ENCODE measurements at places on chromosomes 6 and 20.

DNA sequence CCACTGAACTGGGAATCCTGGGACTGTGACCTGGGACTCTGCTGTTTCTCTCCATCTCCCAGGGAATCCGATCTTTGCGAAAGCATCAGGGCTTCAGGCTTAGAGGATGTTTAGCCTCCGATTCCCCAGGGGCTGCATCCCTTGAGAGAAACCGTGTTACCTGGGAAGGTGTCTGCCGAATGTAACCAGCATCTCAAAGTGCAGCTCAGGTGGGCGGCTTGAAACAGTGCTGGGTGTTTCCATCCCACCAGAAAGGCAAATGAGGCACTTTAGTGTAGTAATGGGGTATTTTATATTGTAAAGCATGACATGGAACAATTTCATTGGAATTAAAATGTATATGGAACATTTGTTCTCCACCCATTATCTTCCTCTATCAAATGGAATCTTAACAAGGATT is 15.2 kb downstream of the CDH4 start:
- no peak for DNase-seq

DNA sequence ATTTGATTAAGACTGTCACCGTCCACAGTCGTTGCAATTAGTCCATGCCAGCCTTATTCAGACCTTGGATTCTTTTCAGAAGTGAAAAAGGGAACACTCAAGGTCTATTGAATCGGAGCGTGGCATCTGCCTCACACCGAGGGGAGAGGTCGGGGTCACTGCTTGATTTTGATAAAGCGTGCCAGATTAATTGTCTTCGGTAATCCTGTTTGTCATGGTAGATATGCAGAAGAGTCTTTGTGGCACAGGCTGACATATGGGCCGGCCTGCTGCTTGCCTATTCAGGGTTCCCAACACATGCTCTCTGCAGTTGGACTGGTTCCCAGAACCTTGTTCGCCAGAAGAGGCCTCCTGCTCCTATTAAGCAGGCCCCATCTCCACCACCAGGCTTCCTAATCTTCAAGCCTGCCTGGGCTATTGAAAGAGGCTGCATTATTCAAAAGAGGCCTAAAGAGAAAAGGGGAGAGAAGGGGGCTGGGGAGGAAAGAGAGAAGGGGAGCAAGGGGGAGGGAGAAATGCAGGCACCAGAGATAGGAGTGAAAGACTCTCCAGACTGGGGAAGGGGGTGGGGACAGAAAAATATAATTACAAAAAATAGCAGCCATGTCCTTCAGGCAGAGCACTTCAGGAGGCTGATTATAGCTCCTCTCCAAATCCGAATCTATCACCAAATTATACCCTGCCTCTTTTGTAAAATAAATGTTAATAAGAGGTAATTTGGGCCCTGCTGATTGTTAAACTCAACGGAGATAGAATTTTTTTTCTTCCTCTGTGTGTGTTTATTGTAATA is 611.3 kb downstream of the HDGFL1 start:
- DNase-seq, result peak; percentile 5

GRCh38 chr6:47587493-47587892 is 109.9 kb downstream of the CD2AP start:
- no peak for DNase-seq

- no peak for DNase-seq
Measured at GRCh38 chr20:60667641-60668040, 584.4 kb upstream of the CDH4 start.

DNA sequence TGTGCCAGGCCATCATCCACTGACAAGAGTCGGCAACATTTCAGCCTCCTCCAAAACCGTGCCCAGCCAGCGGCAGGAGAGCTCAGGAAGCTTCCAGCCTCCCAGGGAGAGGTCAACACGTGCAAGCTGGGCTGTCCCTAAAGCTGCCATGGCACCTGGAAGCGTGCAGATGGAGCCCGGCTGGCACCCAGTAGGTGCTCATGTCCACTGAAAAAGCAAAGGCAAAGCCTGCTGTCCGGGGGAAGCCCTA is 14.4 kb upstream of the TLDC2 start:
- no peak for DNase-seq

DNA sequence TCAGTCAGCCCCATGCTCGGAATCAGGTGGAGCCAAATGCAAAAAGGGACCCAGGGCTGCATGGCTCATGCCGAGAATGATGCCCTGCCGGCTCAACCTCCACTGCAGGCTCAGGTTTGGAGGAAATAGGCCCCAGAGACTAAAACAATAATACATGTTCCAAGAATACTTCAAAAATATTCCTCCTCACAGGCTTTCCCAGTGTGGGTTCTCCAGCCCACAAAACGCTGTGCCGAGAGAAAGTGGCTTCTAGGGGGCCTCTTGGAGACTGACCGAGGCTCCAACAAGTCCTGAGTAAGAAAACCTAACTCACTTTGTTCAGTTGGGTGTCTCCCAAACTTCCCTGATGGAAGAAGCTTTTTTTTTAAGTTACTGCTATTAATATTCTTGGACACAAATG is 73.9 kb downstream of the BANF2 start:
- no peak for DNase-seq

DNA sequence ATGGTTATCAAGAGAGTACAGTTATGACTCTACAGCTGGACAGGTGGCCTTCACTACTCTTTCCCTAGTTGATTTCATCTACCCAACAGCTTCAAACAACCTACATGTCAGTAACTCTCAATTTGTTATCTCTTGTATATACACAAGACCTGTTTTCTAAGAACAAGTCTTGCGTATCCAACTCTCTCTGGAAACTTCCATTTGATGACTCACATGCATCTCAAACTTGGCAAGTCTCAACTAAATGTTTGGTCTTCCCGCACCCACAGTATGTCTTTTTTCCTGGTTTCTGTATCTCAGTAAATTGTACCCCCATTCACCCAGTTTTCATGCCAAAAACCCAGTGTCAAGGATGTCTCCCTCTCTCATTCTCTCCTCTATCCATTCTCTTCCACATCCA is 97.7 kb downstream of the BTBD9 start:
- DNase-seq, result no peak

DNA sequence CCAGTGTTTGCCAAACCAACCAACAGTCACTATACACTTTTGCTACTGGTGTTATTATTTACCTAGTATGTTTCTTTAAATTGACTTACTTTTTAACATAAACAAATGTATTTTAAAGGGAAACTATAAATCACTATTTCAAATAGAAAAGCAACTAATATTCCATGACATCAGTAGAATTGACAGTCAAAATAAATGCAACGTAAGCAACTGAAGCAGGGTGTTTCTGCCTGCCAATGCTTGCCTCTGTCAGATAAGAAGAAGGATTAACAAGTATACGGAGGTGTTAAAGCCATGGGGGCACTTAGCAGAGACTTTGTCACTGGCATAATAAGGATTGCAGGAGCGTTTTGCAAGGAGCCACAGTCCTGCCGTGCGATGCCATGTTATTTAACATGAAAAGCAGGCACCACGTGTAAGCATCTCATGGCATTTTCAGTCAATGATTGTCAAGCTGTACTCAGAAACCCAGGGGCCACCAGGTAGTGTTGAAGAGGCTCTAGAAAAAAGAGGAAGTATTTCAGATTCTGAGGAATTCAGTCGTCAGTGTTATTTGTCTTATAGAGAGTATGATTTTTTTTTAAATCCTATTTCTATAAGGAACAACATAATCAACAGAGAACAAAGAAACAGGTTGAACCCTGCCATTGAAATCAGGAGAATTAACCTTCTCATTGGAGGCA is 131.7 kb downstream of the BFSP1 start:
- no peak for DNase-seq

DNA sequence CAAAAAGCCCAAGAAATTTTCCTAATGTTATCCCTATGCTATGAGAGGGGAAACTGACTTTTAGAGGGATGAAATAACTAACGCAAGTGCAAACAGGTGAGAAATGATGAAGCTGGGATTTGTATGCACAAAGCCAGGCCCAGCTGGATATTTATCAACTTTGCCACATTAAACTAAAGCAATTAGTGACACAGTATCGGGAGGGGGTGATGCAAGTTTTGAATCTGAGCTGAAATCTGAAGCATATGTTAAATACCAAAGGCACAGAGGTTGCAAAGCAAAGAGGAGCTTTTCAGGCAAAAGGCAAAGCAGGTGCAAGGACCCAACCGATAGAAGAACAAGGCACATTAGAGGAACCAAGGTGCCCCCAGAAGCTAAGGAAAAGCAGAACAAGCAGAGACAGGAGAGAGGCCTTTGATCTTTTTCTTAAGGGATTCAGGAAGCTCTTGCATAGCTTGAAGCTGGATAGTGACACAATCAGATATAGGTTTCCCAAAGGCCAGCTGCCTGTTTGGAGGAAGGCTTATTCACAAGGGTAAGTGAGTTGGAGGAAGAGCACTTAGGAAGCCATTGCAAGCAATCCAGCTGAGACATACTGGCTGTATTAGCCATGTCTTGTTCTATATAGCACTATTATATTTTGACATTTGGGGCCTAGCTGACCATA is 207.5 kb downstream of the HIVEP2 start:
- no peak for DNase-seq

DNA sequence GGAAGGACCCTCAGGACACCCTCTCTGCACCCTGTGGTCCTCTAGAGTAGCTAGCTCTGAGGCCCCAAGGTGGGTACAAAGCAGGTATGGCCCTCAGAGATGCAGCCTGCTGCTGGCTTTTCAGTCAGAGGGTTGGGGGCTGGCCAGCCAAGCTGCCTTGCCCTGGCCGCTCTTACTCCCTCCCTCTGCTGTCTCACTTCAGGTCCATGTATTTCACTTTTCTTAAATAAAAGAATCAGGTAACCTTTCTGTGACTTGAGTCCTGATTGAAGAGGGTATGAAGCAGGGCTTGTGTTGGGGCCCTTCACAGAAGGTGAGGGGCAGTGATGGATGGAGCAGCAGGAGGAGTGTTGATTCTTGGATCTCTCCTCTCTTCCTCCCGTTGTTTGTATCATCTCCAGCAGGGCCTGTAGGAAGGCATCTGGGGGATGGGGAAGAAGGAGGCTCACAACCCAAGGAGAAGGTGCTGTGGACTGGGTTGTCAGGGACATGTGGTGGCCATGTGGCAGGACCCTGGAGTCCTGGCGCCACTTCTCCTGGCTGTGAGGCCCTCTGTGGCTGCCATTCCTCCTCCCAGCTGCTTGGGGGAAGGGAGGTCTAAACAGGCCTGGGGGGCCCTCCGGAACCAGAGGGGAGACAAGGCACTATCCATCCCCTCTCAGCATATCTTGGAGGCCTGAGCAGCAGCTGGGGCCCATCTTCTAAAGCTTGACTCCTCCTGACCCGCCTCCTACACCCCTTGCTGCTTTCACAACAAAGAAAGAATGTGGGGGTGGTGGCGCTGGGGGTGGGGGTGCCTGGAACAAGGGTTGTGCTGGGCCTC is 1.1 kb upstream of the PTK7 start:
- DNase-seq, result no peak

GRCh38 chr6:22363166-22363713 is 66.4 kb upstream of the PRL start:
- DNase-seq, result no peak

DNA sequence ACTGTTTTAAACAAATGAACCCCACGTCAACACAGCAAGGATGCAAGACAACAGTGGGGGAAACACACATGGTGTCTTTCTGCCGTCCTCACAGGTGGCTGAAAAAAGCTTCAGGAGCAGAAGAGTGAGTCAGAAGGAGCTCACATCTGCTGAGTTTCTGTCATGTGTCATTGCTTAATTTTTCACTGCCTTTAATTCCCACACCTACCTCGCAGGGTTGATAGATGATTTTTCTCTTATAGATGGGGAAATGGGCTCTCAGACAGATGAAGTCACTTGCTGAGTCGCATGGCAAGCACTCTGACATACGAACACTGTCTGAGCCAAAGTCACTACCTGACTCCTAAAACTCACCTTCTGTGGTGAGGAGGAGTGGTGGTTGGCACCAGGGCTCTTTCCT is 28.3 kb upstream of the CARMIL1 start:
- peak; percentile 8 for DNase-seq

GRCh38 chr20:25496968-25497401 is 88.3 kb downstream of the NINL start:
- no peak for DNase-seq

DNA sequence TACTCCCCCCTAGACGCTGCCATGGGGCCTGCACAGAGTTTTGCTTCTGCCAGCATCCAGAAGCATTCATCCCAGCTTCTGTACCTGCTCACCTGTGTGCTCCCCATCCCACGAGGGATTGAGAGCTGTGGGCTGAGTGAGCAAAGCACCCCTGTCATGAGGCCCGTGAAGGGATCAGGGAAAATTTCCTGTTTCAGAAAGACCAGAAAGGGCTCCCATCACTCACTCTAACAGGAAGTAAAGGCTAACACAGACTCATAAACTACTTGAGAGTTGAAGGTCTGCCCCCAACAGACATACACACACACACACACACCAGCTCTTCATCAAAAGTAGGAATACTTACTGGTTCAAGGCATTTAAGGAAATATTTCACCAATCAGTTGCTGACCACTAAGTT is 256.5 kb upstream of the NT5E start:
- no peak for DNase-seq

GRCh38 chr6:41639809-41640371 is 1.6 kb downstream of the MDFI start:
- DNase-seq, result no peak

GRCh38 chr20:60339738-60340137 is 381.5 kb downstream of the CDH26 start:
- no peak for DNase-seq

DNA sequence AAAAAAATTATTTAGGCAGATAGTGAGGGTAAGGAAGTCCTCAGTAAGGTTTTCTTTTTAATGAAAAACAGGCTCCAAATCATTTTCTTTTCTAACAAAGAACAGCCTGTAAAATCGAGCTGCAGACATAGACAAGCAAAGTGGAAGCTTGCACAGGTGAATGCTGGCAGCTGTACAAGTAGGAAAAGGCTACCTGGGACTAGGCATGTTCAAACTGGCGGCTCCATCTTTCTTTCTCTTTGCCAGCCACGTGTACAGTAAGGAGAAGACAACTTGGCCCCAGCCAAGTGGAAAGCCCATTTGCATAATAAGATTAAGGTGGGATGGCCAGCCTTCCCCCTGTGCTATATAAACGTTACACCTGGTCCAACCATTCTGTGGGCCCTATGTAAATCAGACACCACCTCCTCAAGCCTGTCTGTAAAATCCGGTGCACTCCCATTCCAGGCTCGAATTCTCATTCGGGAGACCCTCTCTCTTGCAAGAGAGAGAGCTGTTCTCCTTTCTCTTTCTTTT is 27.0 kb upstream of the SLC2A12 start:
- DNase-seq, result no peak

DNA sequence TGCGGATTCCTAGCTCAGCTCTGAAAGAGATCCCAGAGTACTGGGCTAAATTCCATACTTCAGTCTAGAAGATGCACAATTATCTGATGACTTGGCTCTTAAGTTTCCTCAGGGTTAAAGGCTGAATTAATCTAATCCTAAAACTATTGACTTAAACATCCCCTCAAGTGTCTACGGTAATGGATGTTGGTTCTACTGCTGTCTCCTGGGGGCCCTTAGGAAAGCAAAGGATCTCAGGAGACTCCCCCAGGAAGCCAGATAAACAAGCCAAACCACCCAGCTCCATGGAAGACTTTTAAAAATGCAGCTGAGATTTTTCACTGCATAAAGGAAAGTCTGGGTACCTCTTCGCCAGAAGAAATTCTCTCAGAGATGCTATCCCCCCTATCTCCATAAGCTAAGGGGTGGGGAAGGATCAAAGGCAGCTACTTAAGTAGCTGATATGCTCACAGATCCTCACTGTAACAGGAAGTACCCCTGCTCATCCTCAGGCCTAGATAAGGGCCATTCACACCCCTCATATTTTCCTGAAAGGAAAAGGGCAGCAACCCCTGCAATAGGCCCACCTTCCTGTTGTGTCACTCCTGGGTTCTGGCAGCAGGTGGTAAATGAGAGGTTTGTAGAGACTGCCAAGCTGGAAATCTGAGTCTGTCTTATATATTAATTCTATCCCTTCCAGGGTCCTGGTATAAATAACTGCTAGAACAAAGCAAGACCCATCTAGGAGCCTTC is 9.3 kb downstream of the NDRG3 start:
- DNase-seq, result no peak

All from hematopoietic multipotent progenitor cell (in vitro differentiated cells).